ENCODE measurements at places on chromosomes 5 and 9.

DNA sequence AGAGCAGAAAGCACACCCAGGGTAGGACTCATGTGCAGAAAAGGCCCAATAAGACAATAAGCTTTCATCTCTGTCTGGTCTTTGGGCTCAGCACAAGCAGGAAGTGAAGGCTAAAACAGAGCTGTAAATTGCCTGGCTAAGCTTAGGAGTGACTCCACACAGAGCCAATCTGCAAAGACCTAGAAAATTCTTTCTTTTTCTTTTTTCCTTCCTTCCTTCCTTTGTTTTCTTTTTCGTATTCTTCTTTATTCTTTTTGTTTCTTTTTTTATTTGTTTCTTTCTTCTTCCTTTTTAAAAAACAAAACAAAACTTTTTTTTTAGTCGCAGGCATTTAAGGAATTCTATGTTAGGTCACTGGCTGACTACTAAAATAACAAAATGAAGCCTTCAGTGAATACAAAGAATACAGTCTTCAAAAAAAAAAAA, 12.2 kb downstream of the SLC35A4 start:
- peak; percentile 50 for DNase-seq

GRCh38 chr5:91938441-91938840, 555.3 kb upstream of the ARRDC3 start:
- peak; percentile 81 for DNase-seq

DNA sequence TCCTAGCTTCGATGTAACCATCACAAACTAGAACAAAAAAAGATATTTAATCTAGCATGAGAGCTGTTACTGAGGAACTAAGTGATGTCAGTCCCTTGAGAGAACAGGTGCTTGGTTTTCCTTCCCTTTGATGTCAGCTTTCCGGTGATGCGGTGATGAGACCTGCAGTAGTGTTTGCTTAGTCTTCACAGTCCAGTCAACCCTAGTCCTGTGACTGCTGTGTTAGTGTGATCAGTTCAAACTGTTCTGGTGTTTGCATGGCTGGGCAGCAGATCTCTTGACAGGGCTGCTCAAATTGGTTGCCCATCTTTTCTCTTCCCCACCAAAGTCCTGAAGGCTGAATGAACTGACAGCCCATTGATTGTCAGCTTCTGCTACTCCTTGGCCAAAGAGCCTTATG, 608.6 kb upstream of the DAB2 start:
- no peak for DNase-seq

DNA sequence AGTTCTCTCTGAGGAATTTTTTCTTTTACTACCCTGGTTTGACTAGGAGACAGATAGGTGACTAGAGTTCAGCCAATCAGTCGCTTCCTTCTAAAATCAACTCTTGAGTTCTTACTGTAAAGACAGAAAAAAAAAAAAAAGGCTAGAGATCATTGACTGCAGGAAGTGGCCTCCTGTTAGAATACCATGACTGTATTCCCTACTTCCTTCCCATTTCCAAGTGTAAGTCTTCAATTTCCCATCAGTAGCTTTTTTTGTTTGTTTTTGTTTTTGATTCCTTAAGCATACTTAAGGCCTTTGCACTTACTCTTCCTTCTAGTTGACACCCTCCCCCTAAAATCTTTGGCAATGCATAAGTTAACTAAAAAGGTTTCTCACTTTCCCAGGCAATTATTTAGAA, 154.3 kb downstream of the HMHB1 start:
- DNase-seq: no peak

DNA sequence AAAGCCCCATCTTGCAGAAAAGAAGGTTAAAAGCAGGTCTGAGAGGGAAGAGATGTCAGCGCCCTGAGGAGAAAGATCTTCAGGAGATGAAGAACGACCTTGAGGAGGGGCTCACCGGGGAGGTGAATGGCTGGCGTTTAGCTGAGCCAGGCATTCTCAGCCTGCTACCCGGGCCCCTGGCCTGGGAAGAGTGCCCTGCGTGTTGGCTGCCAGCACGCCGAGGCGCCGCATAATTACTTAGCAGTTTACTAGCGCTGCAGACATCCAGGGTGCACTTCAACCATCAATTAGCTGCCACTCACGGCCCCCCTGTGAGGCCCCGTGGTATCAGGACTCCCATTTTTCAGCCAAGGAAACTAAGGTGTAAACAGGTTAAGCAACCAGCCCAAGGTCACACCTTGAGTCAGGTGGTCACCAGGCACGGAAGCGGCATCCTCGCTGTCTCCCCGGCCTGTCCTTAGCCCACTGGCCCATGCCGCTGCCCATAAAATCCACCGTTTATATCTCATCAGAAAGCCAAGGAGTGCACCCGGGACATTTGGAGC, 551.9 kb downstream of the BNC2 start:
- no peak for DNase-seq

DNA sequence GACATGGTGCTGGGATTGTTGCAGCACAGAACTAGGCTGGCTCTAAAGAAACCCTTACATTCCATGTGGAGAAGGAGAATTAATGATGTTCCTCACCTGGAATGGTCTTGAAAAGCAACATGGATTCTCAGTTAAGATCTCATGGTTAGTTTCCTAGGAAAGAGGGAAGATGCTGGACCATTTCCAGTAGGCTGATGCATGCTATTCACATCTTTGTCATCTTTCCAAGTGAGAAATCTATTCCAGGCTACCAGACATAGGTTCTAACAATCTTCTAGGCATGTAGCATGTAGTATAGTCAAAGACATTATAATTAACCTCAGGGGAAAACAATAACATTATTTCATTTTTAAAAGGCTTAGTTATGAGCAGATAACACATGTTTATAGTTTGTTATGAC, 44.3 kb downstream of the TMEM252 start:
- peak; percentile 14 for DNase-seq

DNA sequence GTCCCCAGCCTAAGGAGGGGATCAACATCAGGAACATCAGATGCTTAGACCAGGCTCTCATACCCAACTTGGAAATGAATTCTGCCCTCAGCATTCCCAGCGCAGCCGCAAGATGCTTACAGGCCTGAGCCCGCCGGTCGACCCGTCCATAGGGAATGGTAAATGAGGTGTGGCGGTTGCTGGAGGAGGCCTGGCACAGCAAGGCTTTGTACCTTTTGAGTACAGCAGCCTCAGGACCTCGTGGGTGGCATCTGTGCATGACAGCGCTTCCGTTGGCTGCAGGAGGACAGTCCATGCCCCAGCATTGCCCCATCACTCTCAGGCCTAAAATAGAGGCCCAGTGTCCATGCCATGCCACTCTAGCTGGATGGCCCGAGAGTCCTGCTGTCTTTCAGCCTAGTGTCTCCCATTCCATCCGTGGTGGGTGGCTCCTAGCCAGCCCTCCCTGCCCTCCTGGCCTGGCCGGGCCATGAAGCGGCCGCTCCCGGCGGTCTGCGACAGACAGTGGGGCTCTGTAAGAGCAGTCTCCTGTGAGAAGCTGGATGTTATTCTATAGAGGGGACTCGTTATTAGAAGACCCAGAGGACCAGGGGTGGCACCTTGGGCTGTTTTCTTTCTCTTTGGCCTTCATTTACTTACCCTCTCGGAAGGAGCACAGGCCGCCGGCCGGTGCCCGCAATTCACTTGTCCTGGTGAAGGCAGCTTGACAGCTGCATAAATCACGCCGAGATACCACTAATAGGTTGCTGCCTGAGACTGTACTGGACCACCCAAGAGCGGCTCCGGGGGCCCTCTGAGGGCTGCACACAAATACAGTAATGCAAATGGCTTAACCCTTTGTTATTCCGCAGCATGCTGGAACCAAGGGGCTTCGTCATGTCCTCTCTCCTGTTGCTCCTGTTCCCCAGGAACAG, 223.5 kb upstream of the TUT7 start:
- no peak for DNase-seq

DNA sequence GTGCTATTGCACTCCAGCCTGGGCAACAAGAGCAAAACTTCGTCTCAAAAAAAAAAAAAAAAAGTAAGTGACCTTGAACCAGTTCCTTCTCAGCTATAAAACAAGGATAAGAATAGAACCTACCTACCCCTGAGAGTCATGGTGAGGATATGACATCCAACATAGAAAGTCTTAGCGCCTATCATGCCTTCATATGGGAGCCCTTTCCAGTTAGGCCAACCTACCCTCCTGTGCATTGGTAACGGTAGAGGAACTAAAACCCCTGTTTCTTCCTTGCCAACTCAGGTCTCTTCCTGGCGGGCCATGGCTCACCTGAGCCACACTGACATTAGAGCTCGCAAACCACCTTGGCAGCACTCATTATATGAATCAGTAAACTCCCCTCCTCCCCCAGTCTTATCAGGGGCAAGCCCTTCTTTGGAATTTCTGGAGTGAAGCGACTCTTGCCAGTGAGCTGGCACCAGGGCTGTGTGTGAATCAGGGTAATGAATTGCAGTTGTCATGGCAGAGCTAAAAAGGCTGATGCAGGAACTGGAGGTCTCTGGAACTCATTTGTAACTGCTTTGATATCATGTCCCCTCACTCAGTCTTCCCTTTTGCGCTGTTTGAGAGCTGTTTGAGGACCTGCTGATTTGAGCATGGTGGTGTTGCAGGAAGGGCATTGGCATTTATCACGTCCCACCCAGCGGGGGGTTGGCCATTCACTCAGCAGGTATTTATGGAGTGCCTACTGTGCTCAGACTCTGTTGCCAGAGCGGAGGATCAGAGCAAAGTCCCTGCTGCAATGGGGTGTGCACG, 10.3 kb downstream of the WWC1 start:
- DNase-seq: peak; percentile 60

GRCh38 chr5:44299394-44299793, 89.8 kb downstream of the FGF10 start:
- no peak for DNase-seq

- no peak for DNase-seq
These were observed 3.8 kb downstream of the ATP6V1G1 start for GRCh38 chr9:114591291-114591787.

- DNase-seq: no peak
These were observed 1039.3 kb upstream of the TYRP1 start for GRCh38 chr9:11653867-11654266.

DNA sequence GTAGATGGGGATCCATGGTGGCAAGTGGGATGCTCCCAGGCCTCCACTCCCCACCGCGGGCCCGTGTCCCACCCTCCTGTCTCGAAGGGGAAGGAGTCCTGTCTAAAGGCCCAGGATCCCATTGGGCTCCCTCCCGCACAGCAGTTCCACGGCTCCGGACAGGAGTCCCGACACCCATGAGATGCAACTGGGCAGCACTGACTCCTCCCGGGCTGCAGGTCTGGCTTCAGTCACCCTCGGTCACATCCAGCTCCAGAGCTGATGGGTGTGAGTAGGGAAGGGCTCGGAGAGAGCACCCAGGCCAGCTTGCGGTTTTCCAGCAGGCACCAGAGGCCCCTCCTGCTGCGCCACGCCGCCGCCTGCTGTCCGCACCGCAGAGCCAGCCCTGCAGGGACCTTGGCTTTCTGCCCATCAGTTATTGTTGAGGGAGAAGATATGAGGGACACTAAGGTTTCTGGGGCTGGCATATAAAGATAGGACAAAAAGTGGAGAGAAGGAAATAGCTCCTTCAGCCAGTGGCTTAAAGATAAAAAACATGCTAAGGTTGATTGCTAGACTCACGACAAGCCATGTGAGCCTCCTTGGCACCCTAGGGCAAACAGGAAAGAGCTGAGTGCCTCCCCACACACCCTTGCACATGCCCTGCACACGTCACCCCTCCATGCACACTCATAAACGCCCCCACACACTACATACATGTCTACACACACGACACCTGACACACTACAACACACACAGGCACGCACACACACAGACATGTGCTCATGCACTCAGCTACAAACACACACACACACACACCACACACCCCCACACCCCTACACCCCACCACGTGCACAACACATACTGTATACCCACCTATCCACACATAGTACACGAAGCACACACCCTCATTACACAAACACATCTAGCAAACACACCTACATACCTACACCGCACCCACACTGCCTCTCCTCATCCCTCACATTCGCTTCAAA, 79.0 kb downstream of the AK8 start:
- DNase-seq: no peak

DNA sequence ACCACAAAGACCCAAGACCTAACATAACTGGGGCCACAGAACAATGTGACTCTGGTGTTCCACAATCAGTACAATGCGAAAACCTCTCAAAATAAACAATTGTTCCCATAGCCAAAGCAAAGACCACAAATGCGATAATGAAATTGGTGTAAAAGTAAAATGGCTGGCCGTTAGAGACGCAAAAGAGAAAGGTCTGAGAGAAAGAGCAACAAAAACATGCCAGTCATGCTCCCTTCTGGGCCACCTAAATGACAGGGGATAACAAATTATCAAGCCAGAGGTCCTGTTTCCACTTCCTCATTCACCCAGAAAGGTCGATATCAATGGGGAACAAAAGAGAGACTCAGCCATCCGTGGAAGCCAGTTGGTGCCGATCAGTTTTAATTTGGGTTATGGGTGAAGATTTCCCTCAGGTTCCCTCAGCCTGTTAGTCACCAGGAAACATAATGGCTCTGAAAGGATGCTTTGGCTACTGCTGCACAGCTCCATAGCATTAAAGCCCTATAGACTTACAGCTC, 9.2 kb upstream of the CFAP95 start:
- no peak for DNase-seq

GRCh38 chr5:68708842-68709170, 385.0 kb upstream of the SLC30A5 start:
- DNase-seq: no peak

GRCh38 chr5:83145882-83146331, 68.6 kb downstream of the XRCC4 start:
- no peak for DNase-seq

DNA sequence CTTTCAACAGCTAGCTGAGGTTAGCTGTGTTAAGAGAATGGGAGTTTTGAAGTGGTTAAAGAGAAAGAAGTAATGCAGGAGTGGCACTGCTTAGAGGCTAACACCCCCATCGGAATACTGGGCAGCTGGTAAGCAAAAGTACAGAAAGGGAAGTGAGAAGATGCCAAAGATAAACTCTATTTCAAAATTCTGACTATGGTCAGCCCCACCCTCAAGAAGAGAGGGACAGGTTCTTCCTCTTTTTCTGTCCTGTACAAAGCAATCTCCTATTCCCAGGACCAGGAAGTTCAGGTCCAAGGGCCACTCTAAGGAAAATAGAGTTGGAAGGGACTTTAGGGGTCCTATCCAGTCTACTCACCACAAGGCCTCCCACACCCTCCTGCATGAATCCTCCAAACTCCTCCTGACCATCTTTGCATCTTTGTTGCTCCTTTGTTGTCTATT, 45.9 kb upstream of the JAK2 start:
- DNase-seq: no peak

- DNase-seq: no peak
These were observed 3.3 kb downstream of the GPX3 start for GRCh38 chr5:151023651-151024050.

GRCh38 chr5:5017827-5018577, 122.1 kb upstream of the ADAMTS16 start:
- peak; percentile 77 for DNase-seq

GRCh38 chr9:68730570-68731235, 25.7 kb downstream of the PIP5K1B start:
- no peak for DNase-seq

DNA sequence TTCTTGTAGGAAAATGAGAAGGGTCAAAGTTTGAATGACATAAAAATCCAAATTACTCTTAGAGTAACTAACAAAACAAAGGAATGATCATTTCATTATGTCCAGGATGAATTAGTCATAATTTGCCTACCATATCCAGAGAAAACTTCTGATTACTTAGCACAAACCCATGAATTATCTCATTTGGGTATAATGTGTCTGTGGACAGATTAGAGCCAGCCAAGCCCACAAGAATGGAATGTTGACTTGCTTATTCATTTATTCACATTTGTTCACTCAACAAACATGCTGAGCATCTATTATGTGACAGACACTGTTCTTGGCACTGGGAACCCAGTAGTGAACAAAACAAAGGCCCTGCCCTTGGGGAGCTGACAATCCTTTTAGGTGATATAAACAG, 87.4 kb downstream of the APBA1 start:
- DNase-seq: peak; percentile 59

- peak; percentile 24 for DNase-seq
These were observed 199.5 kb upstream of the TAS2R1 start for GRCh38 chr5:9829621-9830020.

Data from fibroblast of skin of back (primary cell).